Activated naive CD4-positive, alpha-beta T cell treated with anti-CD3 and anti-CD28 coated beads for 36 hours (primary cell): ENCODE measurements at places on chromosomes 5 and 9.
A peak's percentile ranks its signal among the peaks of the same experiment; 100 is the strongest.

- H3K27ac ChIP-seq: no peak overlapping the region
- no peaks in the 10 kb centered on the region for H3K27me3 ChIP-seq
- no peak overlapping the region for H3K4me3 ChIP-seq
- no peak for DNase-seq
- no peaks in the 10 kb centered on the region for H3K36me3 ChIP-seq
- H3K4me1 ChIP-seq: no peaks in the 10 kb centered on the region
Measured at GRCh38 chr9:81492710-81493447, 196.5 kb downstream of the TLE1 start.

DNA sequence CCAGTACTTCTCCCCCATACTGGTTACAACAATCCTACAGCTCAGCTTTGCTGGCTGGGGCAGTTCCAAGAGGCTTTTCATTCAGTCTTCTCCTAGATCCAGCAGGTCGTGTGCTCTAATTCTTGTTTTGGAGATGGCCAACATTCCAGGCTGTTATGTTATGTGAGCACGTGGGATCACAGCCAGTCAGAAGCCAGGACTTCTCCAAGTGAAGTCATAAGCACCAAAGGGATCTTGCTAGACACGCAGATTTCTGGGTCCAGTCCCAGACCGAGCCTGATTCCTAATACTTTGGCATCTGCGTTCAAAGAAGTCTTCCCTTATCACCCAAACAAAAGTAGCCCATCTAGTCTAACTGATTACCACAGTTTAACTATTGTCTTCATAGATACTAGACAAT is 1.4 kb upstream of the LARP1 start:
- H3K27ac ChIP-seq: peak overlapping the region; percentile 97
- peak overlapping the region; percentile 93 for H3K4me3 ChIP-seq
- no peak for DNase-seq
- peaks cover 13% of the 10 kb centered on the region for H3K36me3 ChIP-seq
- peaks cover 22% of the 10 kb centered on the region for H3K4me1 ChIP-seq
- no peaks in the 10 kb centered on the region for H3K27me3 ChIP-seq

GRCh38 chr5:647727-648126 is 35.6 kb downstream of the CEP72 start:
- no peaks in the 10 kb centered on the region for H3K27me3 ChIP-seq
- no peak overlapping the region for H3K4me3 ChIP-seq
- H3K27ac ChIP-seq: no peak overlapping the region
- peaks cover 25% of the 10 kb centered on the region for H3K36me3 ChIP-seq

DNA sequence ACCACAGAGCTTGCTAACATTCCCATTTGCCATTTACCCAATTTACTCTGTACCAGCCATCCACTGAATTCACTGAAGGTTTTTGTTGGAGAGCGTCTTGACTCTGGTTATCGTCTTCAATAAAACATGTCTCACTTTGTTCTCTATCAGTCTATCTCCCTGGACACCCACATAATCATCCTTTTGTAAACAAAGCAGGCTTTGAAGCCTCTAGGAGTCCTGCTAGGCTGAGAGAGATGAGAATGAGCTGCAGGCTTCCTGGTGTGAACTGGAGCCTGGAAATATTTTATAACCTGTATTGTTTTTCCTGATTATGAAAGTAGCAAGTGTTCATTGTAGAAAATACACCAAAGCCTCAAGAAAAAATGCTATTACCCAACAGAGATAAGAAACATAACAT is 140.6 kb upstream of the ZNF366 start:
- no peaks in the 10 kb centered on the region for H3K4me1 ChIP-seq
- H3K27me3 ChIP-seq: peaks cover 5% of the 10 kb centered on the region
- H3K27ac ChIP-seq: no peak overlapping the region
- no peak overlapping the region for H3K4me3 ChIP-seq

DNA sequence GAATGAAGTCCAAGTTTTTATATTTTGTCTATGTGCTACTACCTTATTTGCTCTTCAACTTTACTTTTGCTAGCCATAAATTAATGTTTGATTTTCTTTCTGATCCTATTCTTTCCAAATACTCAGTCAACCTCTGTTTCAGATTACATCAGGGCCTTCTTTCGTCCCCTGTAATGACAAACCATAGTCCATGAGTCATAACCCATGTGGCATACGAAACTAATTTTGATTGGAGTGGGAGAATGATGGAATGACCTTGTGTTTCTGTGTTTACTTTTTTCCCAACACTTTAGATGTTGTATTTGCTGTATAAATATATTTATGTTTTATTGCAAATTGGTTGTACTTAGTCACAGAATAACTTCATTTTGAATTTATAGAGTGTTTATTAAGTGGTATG is 1043.1 kb downstream of the DTWD2 start:
- no peak overlapping the region for H3K4me3 ChIP-seq
- H3K36me3 ChIP-seq: no peaks in the 10 kb centered on the region
- no peak for DNase-seq
- H3K27ac ChIP-seq: no peak overlapping the region
- no peaks in the 10 kb centered on the region for H3K4me1 ChIP-seq
- no peaks in the 10 kb centered on the region for H3K27me3 ChIP-seq
